ENCODE measurements at places on chromosomes 6 and 20.

GRCh38 chr6:134195985-134196384, 121.9 kb downstream of the SGK1 start:
- DNase-seq: no peak

DNA sequence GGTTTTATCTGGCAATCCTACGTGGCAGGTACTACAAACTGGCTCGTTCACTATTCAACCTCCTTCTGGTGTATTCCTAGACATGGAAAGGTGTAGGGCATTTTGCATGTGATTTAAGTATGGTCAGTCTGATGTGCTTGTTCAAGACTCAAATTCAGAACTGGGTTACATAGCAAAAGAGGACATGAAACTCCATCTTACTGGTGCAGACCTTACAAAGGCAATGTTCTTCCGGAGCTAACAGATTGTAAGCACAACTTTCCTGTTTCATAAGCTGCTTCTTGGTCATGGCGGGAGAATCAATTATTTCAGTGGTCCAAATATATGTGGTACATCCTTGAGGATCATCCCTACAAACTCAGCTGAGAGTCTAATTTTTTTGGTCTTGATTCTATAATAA, 703.4 kb downstream of the EPM2A start:
- no peak for DNase-seq

DNA sequence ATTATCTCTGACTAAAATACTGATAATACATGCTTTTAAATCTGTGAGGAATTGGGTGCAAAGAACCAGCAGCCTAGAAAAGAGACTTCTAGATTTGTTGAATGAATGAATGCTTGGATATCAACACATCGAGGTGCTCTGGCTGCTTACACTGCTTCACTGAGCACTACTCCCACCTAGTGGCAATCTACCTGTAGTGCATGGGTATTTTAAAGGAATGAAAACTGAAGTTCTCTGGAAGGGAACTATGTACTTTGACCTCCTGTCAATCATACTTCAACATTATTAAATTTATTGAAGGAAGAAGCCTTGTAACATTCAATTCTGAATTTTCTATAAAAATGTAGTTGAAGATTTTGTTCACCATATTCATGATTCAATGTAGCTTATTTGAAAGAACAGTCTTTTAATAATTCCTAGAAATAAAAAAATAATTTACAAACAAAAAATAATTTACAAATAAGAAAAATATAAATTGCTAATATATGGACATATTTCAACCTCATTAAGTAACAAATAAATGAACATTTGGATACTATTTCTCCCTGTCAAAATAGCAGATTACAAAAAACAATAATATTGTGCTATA, 111.2 kb upstream of the MMS22L start:
- DNase-seq: no peak

GRCh38 chr6:142845143-142845571, 99.8 kb downstream of the HIVEP2 start:
- DNase-seq: no peak

DNA sequence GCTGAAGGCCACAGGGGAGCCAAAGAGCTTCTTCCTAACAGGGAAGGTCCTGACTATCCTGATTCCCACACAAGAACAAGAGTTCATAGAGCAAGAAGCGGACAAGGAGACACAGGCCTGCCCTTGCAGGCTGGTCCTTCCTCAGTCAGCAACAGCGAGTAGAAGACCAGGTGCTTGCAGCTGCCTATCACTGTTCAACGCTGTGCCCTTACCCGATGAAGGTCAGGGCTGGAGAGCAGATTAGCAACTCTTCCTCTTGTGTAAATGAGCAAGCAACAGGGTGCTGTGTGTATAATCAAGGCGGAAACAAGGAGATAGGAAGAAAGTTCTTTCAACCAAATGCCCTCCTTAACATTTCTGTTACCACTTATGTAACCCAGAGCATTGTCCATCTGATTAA, 115.3 kb upstream of the SPACA1 start:
- no peak for DNase-seq

GRCh38 chr20:57219071-57219677, 47.3 kb downstream of the BMP7 start:
- DNase-seq: no peak

DNA sequence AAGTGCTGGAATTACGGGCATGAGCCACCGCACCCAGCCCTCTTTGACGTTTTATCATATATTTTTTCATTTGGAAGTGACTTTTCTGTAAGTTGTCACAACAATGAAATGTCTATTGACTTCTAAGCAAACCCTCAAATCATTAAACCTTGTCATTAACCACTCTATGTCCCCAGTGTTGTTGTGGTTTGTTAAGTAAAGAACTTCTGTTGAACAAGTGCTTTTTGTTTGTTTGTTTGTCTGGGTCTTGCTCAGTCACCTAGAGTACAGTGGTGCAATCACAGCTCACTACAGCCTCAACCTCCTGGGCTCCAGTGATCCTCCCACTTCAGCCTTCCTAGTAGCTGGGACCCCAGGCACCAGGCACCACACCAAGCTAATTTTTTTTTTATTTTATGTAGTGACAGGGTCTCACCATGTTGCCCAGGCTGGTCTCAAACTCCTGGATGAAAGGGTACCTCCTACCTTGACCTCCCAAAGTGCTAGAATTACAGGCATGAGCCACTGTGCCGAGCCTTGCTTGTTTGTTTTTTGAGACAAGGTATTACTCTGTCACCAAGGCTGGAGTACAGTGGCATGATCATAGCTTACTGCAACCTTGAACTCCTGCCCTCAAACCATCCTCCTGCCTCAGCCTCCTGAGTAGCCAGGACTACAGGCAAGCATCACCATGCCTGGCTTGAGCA, 57.6 kb upstream of the LOC128125822 start:
- DNase-seq: no peak

- no peak for DNase-seq
These were observed 4.1 kb upstream of the ZKSCAN8 start for GRCh38 chr6:28137505-28137981.

- no peak for DNase-seq
These were observed 1237.5 kb upstream of the MAP3K7 start for GRCh38 chr6:91824331-91824730.

GRCh38 chr6:72783666-72784065, 161.8 kb downstream of the KCNQ5 start:
- no peak for DNase-seq

- no peak for DNase-seq
These were observed 40.2 kb upstream of the DDR1 start for GRCh38 chr6:30844118-30844535.

- peak; percentile 43 for DNase-seq
These were observed 1.5 kb downstream of the TP53INP2 start for GRCh38 chr20:34705397-34706301.

GRCh38 chr20:14332866-14333265, 4.5 kb downstream of the FLRT3 start:
- no peak for DNase-seq

DNA sequence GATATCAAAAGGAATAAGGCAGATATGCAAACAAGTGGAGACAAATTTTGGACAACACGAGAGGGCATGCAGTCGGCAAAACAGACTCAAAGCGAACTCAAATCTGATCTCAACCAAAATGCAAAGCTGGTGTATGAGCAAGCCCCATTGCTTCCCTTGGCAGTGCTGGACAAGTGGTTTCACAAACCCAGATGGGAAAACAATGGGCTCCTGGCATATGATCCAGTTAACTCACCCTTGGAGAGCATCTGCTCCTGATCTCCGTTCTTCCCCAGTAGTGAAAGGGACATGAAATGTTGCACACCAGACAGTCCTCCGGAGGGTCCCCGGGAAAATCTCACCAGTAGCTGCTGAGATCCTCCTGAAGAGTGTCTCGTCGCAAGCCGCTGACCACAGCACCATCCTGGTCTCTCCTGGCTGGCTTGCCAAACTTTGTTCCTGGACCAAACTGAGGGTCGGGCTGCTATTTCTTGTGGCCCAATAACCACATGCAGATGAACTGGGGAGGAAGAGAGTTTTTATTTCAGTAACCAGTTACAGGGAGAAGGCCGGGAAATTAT, 84.3 kb upstream of the THBS2 start:
- no peak for DNase-seq
